Adipose tissue (tissue), 3 donors: ENCODE measurements at places on chromosomes 5 and 9. TPM values are rescaled to one million over a fixed set of nuclear protein-coding genes. Genes with fewer than 3 reads are reported as not detected.

The LCN10 gene
- polyA plus RNA-seq: 15.9 TPM

The NAIP gene
- 2.5 TPM for polyA plus RNA-seq

The WWC1 gene
- polyA plus RNA-seq: 4.8 TPM

The BAAT gene
- polyA plus RNA-seq: not detected

The SPINK7 gene
- polyA plus RNA-seq: not detected

The PCDHA5 gene
- polyA plus RNA-seq: 0.13 TPM

The COL23A1 gene
- 0.07 TPM for polyA plus RNA-seq

The HDAC3 gene
- 53.6 TPM for polyA plus RNA-seq

The EFCAB9 gene
- polyA plus RNA-seq: not detected
